ENCODE measurements at places on chromosomes 3 and 15.

- peak; percentile 39 for DNase-seq
These were observed 16.6 kb downstream of the NFKBIZ start for GRCh38 chr3:101865751-101866509.

DNA sequence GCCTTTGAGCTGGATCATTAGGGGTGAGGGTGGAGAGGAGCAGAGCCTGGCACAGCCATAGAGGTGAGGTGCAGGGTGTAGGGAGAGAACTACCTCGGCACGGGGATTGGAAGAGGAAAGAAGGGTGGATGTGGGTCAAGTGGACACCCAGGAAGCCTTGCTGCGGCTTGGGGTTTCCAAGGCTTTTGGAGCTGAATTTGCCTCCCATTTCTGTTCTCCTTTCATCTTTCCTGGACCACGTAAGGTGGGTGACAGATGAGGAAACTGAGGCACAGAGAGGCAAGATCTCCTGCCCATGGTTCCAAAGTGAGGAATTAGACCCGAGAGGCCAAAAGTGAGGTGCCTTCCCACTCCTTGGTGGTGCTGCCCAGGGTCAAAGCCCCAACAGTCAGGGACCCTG is 35.4 kb upstream of the SFMBT1 start:
- DNase-seq, result no peak

- no peak for DNase-seq
These were observed 63.3 kb upstream of the TP63 start for GRCh38 chr3:189567766-189568420.

DNA sequence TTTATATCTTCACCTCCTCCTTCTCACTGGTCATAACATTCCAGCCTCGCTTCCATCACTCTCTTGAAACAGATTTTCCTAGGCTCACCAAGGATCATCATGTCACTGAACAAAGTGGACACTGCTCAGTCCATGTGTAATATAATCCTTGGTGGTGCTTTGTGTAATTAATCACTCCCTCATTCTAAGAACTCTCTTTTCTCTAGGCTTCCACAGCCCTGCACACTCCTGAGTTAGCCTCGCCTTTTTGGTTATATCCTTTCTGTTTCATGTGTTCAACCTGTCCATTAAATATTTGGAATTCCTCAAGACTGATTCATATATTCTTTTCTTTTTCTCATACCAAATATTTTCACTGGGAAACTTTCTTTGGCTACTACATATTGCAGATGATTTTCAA is 440.8 kb downstream of the PYDC2 start:
- no peak for DNase-seq

- no peak for DNase-seq
These were observed 50.2 kb upstream of the CCR4 start for GRCh38 chr3:32901005-32901932.

DNA sequence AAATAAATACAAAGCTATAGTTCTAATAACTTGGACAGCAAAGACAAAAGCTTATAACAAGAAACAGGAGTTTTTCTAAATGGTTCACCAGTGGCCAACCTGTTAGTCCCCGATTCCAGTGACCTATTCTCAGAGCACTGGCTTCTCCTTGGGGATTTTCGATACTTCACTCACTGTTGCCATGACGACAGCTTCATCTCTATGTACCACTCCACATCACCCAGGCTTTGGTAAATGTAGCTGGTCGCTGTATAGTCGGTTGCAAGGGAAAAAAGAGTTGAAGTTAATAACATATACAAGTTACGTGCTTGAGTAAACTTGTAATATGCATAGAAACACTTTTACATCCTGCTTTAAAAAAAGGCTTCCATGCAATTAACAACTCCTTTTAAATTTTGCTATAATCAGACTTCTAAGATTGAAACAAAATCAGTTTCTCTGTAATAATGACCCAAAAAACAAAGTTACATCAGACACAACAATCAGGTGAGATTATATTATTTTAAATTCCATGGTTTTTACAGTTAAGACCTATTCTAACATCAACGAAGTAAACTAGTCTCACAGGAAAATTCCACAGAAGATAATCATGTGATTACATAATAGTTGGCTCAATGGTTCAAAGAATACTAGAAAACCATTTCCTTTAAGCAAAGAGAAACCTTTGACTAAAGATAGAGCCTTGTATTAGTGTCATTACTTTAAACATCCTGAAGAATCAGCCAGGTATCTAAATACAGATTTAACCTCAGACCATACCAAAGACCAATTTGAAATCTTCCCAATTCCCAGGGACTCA is 2.9 kb downstream of the CCNL1 start:
- peak; percentile 53 for DNase-seq

- DNase-seq, result no peak
These were observed 147.2 kb downstream of the ALCAM start for GRCh38 chr3:105513886-105514285.

DNA sequence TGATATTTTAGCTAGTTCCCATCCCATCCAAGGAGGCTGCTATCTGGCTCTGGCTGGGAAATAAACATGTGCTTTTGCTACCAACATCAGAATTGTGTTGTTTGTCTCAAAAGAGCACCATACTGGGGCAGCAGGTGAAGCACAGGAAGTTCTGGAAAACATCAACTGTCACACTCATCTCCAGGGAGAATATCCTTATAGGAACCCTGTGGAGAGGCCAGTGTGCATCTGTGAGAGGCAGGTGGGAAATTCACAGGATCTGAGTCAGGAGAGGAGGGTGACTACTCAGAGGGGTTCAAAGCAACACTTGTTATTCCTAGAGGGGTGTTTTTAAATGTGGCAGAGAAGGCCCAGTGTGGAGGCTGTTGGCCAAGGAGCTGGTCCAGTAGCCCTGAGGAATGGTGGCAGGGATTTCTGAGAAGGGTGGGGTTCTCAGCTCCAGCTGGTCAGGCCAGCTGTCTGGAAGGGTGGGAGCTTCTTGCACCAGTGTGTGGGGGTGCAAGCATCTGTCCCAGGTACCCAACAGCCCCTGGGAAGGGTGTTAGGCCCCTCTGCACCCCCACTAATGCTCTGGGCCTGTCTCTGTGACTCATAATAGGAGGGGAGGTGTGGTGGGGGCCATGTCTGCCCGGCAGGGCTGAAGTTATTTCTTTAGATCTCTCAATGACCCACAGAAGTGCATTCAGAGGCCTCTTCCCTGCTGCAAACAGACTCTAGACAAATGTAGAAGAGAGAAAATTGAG is 28.7 kb downstream of the RPSA start:
- no peak for DNase-seq

DNA sequence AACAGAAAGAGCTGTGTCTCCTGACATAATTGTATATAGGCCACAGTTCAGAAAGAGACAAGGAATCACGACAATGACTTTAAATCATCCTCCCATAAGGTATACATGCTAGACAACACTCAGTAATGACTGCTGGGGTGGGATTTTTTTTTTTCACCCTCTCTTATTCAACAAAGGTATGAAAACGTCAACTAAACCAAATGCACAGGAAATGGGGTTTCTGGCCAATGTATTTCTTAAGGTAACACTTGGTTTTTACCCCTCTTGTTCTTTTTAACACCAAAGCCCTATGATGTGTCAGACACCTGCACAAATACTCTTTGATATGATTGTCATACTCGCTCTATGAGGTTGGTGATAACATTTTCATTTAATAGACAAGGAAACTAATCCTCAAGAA is 78.3 kb downstream of the MCF2L2 start:
- peak; percentile 45 for DNase-seq

DNA sequence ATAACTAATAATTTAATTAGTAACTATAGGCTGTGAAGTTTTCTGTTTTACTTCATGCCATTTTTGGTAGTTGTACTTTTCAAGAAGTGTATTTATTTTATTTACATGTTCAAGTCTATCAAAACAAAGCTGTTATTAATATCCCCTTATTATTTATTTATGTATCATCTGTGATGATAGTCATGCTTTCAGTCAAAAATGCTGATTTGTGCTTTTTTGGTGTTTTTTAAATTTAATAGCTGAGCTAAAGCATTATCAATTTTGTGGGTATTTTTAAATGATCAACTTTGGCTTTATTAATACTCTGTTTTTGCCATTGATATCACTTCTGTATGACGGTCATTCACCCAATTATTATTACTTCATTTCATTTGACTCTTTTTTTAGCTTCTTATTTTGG is 1229.2 kb upstream of the CADM2 start:
- no peak for DNase-seq

DNA sequence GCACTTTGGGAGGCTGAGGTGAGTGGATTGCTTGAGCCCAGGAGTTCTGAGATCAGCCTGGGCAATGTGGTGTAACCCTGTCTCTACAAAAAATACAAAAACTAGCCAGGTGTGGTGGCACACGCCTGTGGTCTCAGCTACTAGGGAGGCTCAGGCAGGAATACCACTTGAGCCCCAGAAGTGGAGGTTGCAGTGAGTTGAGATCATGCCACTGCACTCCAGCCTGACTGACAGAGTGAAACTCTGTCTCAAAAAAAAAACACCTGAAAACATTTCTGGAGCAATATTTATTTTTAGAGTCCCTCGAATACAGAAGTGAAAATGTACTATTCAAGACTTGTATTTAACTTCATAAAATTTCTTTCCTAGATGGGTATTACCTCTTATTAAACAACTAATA is 4.6 kb downstream of the SPCS1 start:
- DNase-seq, result no peak

All from CD4-positive, alpha-beta T cell treated with Interleukin-17A for 1 hour (primary cell).